ENCODE measurements at places on chromosomes 2 and 18.

- no peak overlapping the region for H3K4me3 ChIP-seq
- no peak for DNase-seq
- H3K4me1 ChIP-seq, result no peaks in the 10 kb centered on the region
- no peaks in the 10 kb centered on the region for H3K36me3 ChIP-seq
- no peak overlapping the region for H3K27ac ChIP-seq
Observed at GRCh38 chr2:6441800-6442199, 423.9 kb downstream of the CMPK2 start.

DNA sequence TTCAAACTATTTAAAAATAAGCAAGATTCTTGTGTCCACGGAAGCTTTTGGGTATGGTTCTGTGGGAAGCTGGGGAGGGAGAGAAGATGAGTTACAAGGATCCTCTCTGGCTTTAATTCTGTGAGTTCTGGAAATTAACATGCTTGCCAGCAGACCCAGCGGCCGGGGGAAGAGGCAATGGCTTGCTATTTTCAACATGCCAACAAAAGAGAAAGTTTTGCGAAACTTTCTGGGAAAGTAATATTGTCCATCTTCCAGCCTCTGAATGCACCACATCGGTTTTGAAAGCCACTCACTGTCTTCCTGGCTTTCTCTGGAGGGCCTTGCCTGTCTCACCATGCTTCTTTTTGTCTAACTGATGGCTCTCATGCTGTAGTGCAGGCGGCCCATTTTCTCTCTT is 85.7 kb downstream of the EN1 start:
- no peaks in the 10 kb centered on the region for H3K36me3 ChIP-seq
- DNase-seq, result no peak
- H3K27me3 ChIP-seq, result no peaks in the 10 kb centered on the region
- H3K27ac ChIP-seq, result no peak overlapping the region

DNA sequence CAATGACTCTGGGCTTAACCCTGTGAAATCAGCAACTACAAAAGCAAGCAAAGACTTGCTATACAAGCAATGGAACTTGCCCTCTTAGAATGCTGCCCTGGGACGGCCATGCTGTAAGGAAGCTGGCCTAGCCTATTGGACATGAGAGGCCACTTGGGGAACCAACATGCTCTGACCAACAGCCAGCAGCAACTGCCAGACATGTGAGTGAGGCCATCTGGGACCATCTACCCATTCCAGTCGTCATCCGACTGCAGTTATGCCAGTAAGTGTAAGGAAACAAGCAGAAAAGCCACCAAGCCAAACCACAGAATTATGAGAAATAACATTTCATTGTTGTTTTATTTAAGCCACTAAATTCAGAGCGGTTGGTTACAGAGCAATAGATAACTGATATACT is 40.9 kb downstream of the CLASP1 start:
- H3K4me3 ChIP-seq, result no peak overlapping the region
- no peak for DNase-seq
- no peaks in the 10 kb centered on the region for H3K4me1 ChIP-seq
- no peaks in the 10 kb centered on the region for H3K27me3 ChIP-seq
- no peak overlapping the region for H3K27ac ChIP-seq

GRCh38 chr2:136052369-136053362 is 65.3 kb downstream of the CXCR4 start:
- H3K4me1 ChIP-seq, result no peaks in the 10 kb centered on the region
- no peak overlapping the region for H3K4me3 ChIP-seq
- H3K27ac ChIP-seq, result no peak overlapping the region

Measured in Calu3 (cell line).